ENCODE measurements at places on chromosomes 4 and X. TPM values are rescaled to one million over a fixed set of nuclear protein-coding genes. Genes with fewer than 3 reads are reported as not detected.
A peak's percentile ranks its signal among the peaks of the same experiment; 100 is the strongest.

GRCh38 chrX:332916-333610 is 14.5 kb upstream of the GTPBP6 start:
- DNase-seq = no peak

DNA sequence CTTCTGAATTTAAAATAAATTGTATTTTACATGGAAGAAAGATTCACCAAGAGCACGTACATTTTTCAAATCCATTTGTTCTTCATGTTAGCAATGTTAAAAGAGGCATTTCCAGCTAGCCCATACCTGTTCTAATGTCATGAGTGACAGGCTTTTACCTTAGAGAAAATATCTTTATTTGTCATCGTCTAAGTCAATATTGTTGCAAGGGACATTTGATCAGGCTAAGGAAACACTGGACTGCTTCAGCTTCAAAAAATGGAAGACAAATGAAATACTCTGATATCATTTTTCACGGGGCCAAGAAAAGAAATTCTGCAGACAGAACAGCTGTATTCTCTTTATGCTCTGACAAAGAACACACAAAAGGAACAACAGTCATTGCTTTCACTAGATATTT is 207.7 kb downstream of the RCHY1 start:
- DNase-seq = no peak

C4orf54 gene
- 1.1 TPM for polyA plus RNA-seq

CYBB gene
- polyA plus RNA-seq = 10.5 TPM

DNA sequence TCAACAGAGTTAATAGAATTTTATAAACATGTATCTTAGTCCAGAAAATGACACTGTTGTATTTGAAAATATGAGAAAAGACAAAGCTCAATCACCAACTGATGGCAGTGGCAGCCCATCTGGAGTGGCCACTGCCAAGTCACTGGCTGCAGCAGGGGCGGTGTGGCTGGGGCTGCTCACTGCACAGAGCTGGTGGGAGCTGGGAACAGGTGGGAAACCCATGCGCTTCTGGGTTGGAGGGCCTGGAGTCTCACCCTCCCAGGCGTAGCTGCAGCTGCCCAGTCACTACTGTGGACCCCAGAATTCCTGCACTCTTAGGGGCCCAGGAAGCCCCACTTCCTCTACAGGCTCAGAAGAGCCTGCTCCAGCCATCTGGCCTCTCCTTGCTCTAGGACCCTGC is 251.8 kb upstream of the NDST4 start:
- no peak for DNase-seq

GRCh38 chrX:10350221-10350620 is 193.4 kb downstream of the CLCN4 start:
- no peak for DNase-seq

P2RY8 gene
- 1.1 TPM for polyA plus RNA-seq

DNA sequence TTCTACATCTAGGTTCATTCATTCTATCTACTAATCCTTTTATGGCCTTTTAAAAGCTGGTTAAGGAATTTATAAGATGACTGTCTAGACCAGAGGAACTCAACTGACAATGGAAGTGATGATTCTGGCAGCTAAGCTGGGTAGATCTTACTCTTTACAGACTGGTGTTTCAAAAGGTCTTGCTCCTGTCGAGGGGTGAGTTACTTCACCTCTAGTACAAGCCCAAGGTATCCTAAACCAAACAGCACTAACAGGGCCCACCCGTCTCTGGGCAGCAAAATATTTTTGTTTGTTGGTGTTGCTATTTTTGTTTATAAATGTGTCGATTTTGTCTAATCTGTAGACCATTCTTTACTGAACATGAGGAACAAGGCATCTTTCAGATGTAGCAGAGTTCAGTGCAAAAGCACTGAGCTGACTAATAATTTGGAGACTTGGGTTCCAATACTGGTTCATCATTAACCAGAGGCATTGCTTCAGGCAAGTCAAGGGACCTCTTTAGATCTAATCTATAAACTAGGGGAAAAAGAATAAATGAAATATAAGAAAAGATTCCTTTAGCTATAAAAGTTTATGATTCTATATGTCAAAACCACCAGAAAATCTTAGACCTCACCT is 90.3 kb upstream of the FRG1 start:
- no peak for DNase-seq

DNA sequence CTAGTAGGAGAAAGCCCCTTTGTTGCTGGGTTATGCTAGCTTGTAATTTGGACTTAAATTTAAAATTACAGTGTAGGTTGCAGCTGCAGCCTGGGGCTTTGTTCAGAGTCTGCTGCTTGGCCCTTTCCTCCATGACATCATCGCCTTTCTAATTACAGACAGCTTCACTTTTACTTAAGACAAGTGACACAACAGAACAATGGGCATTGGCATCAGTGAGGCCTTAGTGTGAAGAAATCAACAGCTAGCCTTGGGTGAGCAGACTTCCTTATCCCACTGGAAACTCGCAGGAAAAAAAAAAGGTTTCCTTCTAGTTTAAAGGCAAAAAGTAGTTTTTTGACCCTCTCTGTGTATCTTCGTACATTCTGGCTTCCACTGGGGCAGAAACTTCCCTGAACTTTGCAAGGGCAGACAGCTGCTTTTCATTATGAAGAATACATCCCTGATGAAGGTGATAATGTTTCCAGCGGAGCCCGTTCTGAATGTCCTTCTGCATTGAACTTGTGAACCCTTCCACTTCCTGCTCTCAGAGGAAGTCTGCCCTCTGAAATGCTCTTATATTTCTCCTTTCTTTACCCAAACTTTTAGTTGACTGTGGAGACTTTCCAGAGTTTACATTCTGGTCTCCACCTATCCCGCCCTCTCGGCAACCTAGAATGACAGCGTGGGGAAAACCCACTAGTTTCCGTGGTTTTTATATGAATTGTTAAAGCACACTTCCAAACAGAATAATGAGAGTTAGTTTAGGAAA is 123.2 kb upstream of the FAM9C start:
- no peak for DNase-seq

DNA sequence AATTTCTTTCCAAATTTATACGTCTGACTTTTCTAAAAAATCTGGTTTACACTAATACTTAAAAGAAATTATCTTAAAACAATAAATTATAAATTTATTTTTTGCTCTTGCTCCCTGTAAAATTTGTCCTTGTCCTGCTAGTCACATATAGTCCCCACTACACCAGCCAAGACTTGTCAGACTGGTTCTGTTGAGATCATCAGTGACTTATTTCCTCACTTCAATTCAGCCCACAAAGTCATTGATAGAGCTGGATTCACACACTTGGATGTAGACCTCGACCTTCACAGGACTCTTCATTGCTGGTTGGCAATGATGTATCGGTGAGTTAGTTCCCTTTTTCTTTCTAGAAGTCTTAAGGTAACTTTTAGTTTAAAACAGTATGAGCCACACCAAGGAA is at the start of gene TMPRSS11E:
TSS of gene TMPRSS11E (plus strand) at position 263 of the 400 bp plus-strand sequence. CDS start at position 313, 50 bp downstream.
- no peak for DNase-seq

ADRA2C gene
- polyA plus RNA-seq = 11.7 TPM

- no peak for DNase-seq
Observed at GRCh38 chr4:127616898-127617297, 15.9 kb upstream of the INTU start.

FAT4 gene
- polyA plus RNA-seq = 30.0 TPM

DNA sequence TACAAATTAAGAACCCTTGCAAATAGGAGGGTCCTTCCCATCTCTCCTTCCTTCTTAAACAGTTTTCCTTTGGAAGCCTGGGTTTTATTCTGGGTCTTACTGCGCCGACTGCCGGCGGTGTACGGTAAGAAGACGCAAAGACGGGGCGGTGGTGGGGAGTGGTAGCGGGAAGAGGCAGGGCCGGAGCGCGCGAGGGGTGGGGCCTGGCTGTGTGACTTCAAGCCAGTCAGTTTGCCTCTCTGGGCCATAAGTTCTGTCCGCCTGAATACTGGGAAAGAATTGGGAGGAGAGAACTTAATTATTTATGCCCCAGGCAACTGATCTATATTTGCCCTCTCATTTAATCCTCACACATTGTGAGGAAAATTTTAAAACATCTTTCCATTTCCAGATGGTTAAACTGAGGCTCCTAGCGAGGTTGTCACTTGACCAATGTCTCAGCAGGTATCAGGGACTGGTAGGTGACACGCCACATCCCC is 726 bp upstream of the KANTR start:
- DNase-seq = peak; percentile 67

DNA sequence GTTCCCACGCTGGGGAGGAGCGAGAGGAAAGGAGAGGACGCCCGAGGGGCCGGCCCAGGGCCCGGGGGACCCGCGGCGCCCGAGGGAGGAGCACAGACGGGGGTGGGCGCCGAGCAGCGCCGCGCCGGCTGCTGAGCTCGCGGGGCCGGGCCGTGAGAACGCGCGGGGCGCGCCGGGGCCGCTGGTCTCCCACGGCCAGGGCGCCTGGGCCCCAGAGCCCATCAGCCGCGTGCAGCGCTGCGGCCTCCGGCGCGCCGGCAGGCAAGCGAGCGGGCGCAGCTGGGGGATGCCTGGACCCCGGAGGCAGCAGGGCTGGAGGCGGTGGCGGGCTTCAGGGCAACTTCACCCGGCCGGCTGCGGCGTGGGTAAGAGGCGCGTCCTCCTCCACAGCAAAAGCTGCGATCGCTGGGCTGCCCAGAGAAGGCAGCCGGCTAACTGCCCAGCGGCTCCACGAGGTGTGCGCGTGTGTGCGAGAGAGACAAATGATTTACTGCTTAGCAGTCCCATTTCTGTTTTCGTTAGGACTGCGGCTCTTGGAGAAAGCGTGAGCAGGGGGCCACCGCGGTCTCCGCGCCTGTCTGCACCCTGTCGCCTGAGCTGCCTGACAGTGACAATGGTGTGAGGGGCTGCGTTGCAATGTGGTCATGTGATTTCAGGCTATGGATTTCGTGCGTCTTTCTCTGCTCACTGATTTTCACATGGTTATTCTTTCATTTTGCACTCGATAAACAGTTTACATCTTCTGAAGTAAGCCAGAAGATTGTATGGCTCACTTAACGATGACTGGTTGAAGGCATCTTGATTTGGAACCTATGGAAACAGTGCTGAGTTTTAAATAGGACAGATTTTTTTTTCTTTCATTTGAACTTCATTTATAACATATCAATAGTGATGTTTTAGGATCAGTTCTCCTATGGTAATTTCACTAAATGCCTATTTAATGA is 1.2 kb downstream of the GUCY1A1 start:
- peak; percentile 53 for DNase-seq

YY2 gene
- 1.8 TPM for polyA plus RNA-seq

GRCh38 chr4:186624951-186625350 is 69.6 kb upstream of the MTNR1A start:
- no peak for DNase-seq

TGIF2LX gene
- not detected for polyA plus RNA-seq

DNA sequence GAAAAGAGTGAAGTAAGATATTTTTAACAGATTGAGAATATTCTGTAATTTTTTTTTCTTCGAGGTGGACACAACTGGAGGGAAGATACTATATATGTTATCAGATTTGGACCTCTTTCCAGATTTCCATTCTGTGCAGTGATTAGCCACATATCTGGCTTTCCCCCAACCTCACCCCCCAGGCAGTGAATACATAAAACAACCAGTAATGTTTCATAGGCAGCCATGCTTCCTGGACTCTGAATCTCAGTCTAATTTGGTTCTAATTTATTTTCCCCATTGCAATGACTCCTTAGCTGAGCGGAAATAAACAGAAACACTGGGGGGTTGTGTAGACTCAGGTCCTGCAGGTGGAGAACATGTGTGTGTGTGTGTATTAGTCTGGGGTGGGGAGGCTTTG is 226.5 kb downstream of the FBXW7 start:
- DNase-seq = no peak

ANXA5 gene
- 369 TPM for polyA plus RNA-seq

DNA sequence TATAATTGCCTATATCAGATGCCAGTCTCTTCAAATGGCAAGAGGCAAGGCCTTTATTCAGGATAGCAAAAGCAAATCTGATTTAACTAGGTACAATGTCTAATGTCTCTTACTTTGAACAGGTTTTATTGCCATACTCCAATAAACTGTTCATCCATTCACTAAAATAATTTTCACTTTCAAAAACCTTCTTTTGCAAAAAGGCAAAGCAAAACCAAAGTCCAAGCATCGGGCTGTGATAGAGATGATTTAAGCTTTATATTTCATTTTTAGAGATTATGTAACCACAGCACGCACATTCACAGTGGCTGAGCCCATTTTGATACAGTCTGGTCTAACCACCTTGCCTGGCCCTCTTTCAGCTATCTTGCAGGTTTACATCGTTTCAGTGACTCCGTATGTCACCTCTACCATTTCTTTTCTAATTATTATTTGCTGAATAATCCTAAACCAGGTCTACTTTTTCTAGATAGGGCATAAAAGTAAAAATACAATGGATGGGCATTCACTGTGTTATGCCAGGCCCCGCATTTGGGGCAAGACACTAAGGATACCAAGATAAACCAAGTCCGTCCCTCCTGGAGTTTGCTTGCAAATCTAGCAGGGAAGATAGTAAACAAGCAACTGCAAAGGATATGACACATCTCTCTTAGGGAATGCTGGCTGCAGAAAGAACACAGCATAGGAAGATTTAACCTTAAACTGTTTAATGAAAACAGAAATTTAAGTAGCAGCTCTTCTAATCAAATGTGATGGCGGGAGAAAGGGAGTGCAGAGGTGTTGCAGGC is 1.8 kb downstream of the CASP3 start:
- no peak for DNase-seq

GRCh38 chr4:59517007-59517406 is 1683.1 kb upstream of the ADGRL3 start:
- DNase-seq = no peak

ABHD18 gene
- polyA plus RNA-seq = 10.1 TPM

GRCh38 chr4:176014583-176015108 is 51.0 kb upstream of the WDR17 start:
- no peak for DNase-seq

DNA sequence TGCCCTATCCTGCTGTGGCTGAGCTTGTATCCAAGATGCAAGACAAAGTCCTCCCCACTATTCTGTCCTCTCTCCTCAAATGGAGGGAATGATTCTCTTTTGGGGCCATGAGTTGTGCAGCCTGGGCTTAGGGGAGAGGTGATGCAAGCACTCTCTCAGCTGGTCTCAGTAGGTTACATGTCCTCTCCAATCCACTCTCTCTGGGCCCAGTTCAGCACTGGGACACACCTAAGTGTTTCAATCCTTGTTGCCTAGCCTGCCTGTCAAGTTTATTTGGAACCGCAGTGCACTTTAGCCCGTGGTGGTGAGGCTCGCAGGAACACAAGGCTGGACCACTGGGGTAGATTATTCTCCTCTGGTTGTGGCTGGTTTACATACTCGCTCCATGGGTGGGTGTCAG is 23.8 kb upstream of the TMPRSS11D start:
- no peak for DNase-seq

RBM3 gene
- 346 TPM for polyA plus RNA-seq

GRCh38 chr4:3819210-3819919 is 53.2 kb downstream of the ADRA2C start:
- DNase-seq = no peak

- no peak for DNase-seq
Observed at GRCh38 chr4:98557194-98557892, 101.1 kb downstream of the TSPAN5 start.

GRCh38 chr4:7971881-7972500 is 32.3 kb upstream of the AFAP1 start:
- DNase-seq = no peak

Data from renal pelvis (tissue), 12 donors.